ENCODE measurements at places on chromosomes 13 and 19. TPM values are rescaled to one million over a fixed set of nuclear protein-coding genes. Genes with fewer than 3 reads are reported as not detected.

DNA sequence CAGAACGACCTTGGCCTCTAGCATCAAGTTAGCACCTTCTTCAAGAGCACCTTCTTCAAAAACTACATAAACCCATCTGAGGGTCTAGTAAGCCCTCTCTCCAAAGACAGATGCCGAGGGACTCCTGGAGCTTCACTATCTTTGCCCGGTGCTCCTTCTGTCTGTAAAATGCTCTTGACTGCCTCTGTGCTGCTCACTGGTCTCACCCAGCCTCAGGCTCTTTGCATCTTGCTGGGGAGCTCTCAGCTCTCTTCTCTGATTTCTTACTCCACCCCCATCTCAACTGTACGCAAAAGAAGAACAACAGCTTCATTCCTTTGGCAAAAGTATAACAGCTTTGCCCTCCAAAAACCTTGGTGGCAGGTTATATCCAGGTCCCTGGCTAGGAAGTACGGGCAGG, 404.2 kb downstream of the KLF12 start:
- DNase-seq = no peak

- DNase-seq = no peak
Measured at GRCh38 chr13:103188713-103189326, 122.6 kb upstream of the SLC10A2 start.

NRTN gene
- total RNA-seq = 6.5 TPM

DNA sequence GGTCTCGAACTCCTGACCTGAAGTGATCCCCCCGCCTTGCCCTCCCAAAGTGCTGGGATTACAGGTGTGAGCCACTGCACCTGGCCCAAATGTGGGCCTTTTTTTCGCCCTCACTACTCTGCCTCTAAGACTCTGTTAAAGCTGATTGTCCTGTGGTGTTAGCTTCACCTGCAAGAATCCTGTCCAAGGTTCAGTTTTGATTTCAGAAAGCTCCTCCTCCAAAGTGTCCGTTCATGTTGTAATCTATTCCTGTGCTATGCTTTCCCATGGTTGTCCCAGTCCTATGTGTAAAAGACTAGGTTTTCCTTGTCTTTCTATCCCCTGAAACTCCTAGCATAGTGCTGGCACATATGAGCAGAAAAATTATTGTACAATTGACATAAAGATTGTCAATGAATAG, 440.9 kb downstream of the KLF5 start:
- DNase-seq = no peak

All from testis (tissue), 5 donors.